Left hindlimb (tissue), 1 donor: ENCODE measurements at places on chromosomes 5 and 9.
A peak's percentile ranks its signal among the peaks of the same experiment; 100 is the strongest.

GRCh38 chr5:74328221-74328630 is 312.3 kb downstream of the ENC1 start:
- DNase-seq, result no peak

GRCh38 chr9:137031904-137032640 is at the start of gene FUT7:
Gene FUT7, minus strand, starts transcription at chr9:137032088. Its CDS starts 97 bp downstream, at chr9:137031991.
- DNase-seq, result no peak

GRCh38 chr9:18253950-18254349 is 220.0 kb upstream of the ADAMTSL1 start:
- DNase-seq, result no peak

DNA sequence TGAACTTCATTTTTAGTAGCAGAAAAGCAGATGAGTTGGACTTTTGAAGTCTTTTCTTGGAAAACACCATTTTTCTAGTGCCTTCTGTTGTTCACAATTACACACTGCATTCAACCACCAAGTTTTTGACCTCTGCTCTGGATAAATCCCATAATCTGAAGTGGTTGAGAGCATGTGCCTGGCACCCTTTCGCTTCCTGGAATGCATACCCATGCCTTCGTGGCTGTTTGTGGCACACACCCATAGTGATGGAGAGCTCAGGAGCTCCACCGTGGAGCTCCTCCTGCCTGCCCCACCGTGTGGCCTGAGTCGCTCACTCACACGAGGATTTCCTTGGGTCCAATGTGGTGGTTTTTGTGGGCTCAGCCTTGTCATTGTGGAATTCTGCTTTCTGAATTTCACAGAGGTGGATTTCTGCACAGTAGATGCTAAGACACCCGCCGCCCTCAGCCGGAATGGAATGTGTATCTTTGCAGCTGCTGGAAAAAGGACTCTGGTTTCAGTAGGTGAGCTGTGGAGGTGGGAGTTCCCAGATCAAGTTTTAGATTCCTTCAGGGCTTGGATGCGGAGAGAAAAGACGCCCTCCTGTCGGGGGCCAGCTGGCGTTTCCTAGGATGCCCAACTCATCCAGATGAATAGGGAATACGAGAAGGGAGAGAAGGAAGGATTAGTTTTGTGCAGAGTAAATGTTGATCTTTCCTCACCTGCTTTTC is 500.4 kb downstream of the IRX1 start:
- DNase-seq, result no peak

DNA sequence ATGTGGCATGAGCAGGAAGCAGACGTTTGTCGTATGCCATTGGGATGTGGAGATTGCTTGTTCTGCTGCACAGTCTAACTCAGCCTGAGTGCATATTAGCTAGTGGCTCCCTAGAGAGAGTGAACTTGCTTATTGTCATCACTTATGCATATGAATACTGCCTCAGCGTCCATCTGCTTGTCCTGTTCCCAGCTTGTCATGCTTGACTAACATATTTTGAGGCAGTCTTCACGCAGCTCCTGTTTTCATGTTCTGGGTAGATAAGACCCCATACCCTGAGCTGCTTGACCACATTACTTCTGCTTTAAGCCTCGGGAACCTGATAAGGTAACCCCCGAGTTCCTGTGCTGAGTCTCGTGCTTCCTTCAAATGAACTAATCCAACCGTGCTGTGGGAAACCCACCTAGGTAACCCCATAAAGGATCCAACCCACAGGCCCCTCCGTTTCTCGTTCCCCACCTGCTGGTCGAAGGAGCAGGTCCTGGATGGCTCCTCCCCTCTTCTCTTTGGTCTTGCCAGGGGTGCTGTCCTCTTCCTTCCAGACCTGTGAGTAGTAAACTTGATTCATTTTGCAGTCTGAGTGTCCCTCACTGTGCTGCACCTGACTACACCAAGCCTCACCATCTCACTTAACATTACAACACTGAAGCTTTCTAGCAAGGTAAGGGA is 25.0 kb downstream of the ANKRD33B start:
- no peak for DNase-seq

- no peak for DNase-seq
These were observed 58.3 kb upstream of the ERCC6L2 start for GRCh38 chr9:95817205-95817604.

DNA sequence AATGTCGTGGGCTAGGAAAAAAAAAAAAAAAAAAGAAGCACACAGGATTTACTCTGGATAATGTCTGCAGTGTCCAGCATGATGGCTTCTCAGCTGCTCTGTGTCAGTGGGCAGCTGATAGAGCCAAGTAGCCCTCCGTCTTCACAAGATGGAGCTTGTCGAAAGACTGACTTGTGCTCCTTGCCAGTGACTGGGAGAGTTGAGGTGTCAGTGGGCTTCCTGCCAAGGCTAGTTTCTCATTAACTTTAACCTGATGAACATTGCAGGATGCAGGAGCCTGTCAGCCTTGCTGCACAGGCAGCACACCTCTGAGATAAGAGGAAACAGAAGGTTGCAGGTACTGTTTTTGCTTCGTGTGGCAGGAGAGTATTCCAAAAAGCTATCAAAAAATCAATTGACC is 171.4 kb upstream of the SGCD start:
- no peak for DNase-seq

- DNase-seq, result no peak
These were observed 6.2 kb downstream of the DCANP1 start for GRCh38 chr5:135440916-135441315.

DNA sequence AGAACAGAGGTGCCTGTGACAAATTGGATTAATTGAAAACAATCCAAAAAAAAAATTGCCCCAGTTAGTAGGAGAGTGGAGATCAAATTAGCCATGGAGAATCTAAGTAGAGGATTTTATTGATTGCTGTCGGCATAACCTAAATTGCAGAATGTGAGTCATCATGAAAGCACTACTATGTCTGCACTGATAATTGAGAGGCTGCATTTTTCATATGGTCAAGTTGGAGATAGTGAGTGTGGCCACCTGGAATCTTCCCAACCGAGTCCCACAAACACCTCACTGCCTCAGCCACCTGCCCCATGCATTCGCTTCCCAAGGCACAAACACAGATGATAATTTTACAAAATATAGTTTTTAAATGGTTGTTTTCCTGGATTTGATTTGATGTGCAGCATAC is 123.7 kb downstream of the NTRK2 start:
- no peak for DNase-seq

DNA sequence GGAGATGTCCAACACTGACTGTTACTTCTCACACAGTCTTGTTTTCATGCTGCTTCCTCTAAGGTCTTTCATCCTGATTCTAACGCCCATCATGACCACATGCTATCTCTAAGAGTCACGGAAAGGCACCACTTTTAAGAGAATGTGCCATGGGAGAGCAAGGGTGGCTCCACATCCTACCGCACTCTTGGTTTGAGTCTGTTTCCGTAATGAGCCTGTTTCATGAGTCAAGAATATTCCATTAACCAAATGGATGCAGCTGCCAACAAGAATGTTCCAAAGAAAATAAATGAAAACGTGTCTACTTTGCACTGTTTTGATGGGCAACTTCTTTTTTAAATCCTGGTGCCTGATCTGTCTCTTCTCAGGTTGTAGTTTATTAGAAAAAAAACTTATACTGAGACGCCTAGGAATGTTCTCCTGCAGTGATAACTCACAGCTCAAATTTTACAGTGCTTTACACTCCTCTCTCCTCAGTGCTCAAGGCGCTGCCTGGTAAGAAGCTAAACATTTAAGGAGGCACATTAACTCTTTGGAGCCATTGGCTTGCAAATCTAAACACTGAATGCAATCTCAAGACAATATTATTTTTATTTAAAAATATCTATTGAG is 124.3 kb downstream of the FGF1 start:
- DNase-seq, result no peak

DNA sequence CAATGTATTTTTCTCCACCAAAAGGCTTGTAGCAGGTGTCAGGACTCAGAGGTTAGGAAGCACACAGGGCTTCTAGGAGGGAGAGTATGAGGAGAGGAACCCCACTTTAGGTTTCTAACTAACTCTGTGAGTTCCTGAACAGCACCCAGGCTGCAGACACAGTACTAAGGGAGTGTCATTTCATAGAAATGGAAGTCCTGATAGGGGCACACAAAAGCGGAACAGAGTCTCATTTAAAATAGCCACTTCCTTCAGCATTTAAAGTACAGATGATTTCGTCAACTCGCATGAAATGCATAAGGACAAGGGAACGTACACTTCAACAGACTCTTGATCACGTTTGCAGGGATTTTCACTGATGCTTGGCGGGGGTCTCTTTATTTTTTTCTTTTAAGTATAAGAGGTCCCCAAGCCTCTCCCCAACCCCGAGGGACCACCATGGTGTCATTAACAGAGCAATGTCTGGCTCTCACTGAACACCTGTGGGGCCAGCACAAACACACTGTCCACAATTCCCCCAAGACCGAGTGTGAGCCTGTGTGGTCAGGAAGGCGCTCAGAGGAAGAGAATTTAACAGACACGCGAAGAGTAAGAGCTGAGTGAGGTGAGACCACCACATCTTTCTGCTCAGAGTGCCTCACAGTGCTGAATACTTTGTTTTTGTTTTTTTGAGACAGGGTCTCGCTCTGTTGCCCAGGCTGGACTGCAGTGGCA is 82.3 kb downstream of the SECISBP2 start:
- DNase-seq, result no peak

DNA sequence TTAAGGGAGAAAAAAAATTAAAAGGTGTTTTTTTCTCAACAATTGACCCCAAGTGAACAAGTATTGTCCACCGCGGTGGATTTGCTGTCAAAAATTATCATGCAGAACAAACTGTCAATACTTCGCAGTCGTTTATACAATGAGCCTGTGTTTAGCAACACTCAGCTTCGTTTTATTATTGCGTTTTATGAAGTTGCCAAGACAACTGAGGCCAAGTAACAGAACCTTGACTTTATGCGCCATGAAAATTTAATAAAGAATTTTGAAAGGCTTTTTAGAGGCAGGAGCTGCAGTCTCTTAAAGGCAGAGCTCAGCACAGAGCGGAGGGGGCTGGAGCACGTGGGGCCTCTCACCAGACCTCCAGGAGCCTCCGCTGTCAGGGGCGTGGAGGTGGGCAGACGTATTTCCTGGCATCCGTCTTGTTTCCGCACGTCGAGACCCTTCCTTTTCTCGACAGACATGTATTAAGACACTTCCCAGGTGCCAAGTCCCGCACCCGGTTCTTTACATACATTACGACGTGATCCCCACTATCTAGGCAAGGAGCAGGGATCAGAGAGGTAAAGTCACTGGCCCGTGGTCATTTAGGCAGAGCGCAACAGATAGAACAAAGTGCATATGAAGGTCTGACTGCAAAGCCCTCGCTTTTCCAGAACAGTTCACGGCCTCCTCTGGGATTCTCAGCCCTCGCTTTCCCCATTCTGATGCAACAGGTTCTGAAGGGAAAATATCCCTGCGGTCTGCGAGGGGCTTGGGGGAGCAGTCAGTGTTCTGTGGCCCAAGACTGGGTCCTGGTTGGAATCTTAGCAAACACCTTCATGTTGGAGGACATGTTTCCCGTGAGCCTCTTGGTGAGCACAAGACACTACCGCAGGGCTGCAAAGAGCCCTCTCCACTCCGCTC is 164.4 kb downstream of the DAB2IP start:
- DNase-seq, result no peak

DNA sequence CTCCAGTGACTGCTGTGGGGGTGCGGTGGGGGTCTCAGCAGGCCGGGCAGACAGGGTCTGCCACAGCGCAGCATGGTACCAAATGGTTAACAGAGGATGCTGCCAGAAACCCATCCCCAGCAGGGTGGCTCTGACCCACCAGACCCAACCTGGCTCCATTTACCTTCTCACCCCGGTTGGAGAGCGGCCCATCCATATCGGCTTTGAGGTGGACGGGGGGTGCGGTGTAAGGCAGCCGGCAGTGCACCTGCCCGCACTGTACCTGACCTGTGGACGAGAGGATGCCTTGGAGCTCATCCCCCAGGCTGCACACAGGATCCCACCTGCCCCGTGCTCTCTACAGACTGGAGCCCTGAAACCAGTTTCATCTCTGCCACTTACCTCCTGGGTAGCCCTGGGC is 19.3 kb downstream of the LHX6 start:
- no peak for DNase-seq

DNA sequence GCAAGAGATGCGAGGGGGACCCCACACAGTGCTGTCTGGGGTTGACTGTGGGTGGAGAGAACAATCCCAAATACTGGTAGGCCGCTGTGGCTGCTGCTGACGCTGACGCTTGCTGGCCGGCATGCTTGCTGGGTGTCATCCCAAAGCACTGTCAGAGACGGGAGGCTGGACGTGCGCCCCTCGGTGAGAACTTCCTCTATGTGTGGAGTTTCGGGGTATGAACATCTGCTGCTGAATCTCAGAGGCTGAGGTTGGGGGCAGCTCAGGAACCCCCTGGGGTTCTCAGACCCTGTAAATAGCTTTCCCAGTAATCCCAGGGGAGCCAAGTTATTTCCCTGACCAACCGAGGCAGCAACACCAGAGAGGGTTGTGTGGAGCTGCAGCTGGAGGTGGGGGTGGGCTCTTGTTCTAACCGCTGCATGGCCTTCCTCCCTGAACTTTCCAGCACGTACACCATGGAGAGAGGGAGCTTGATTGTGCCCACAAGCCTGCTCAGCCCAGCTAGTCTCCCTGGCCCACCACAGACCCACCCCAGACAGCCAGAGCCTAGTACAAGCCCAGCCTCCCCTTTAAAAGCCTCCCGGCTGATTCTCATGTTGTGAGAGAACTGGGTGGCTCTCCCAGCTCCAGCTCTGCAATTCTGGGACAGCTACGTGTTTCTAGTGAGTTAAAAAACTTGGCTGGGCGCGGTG is 21.8 kb upstream of the SLC12A7 start:
- DNase-seq, result peak; percentile 78

GRCh38 chr5:75614176-75614575 is 2.9 kb downstream of the ANKDD1B start:
- no peak for DNase-seq

GRCh38 chr5:149355688-149356087 is 2.2 kb upstream of the PCYOX1L start:
- DNase-seq, result no peak

DNA sequence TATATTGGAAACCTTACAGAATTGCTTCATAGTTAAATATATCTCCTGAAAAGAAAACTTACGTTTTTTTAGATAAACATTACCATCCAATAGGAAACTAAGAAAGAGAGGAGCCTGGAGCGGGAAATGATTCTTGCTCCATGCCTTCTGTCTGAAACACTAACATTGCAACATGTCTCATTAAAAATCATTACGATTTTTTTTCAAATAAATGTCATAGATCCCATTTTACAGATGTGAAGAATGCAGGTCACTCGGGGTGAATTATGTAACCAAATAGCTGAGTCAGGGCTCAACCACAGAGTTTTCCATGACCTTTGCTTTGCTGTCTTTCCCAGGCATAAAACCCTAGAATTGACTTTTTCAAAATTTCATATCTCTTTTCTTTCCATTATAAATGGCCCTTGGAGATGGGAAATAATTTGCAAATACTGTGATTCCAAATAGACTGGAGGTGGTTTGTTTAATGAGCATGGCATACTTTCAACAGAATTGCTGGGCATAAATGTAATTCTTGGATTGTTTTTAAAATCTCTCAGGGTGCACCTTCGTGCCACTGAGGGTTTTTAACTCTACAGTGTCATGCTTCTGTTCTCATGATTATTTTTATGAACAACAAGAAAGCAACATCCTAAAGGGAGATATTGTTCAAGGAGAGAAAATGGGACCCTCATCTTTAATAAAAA is 302.8 kb downstream of the EBF1 start:
- DNase-seq, result no peak

- no peak for DNase-seq
These were observed 11.2 kb downstream of the KLHL9 start for GRCh38 chr9:21324047-21324446.
